ENCODE measurements at places on chromosomes 1 and 21.

DNA sequence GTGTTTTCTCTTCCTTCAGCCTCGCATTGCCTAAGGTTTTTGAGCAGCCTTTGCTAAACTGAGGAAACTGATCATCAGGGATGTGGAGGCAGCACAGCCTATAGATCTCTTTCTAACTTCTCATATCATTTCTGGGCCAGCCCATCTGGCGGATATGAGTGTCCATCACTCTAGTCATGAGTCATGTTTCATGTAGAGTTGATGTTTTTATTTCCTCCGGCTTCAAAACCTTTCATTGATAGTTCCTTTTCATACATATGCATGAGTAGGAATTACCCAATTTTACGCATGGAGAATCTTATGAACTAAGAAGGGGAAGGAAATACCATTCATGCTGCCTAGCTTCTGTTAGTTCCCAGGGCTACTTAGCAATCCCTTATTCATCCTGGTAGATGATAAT lies 66.3 kb downstream of the SPATA46 start:
- no peak for DNase-seq

DNA sequence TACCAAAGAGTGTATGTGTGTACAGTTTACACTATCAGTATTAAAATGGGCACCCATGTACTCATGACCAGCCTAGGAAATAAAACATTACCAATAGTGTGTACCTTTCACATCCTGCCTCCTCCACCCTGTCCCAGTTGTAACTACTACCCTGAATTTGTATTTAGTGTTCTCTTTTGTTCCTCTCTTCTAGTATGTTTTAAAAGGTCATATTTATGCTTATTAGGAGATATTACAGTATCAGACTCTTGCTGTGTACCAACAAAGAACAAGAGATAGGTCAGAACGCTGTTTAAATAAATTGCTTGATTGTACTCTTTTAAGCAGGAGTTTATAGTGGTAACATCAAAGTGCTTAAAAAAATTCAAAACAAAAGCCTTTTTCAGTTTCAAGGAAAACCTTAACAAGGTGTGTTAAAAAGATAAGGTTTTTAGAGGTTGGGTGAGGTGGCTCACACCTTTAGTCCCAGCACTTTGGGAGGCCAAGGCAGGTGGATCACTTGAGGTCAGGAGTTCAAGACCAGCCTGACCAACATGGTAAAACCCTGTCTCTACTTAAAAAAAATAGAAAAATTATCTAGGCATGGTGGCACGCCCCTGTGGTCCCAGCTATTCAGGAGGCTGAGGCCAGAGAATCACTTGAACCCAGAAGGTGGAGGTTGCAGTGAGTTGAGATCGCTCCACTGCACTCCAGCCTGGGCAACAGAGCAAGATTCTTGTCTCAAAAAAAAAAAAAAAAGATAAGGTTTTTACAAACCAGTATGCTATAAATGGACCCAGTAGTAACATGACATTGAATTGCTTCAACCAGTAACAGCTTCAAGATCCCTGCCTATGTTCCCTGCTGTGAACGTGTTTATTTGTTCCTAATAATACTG lies 35.9 kb downstream of the MPZL1 start:
- peak; percentile 38 for DNase-seq

GRCh38 chr1:170354246-170354645 lies 177.7 kb upstream of the GORAB start:
- DNase-seq = no peak

- DNase-seq = no peak
These were observed 14.6 kb upstream of the AHDC1 start for GRCh38 chr1:27618341-27619082.

- peak; percentile 48 for DNase-seq
These were observed 76.6 kb downstream of the NDUFS5 start for GRCh38 chr1:39102537-39103327.

GRCh38 chr1:199463521-199464127 lies 563.9 kb upstream of the NR5A2 start:
- peak; percentile 31 for DNase-seq

DNA sequence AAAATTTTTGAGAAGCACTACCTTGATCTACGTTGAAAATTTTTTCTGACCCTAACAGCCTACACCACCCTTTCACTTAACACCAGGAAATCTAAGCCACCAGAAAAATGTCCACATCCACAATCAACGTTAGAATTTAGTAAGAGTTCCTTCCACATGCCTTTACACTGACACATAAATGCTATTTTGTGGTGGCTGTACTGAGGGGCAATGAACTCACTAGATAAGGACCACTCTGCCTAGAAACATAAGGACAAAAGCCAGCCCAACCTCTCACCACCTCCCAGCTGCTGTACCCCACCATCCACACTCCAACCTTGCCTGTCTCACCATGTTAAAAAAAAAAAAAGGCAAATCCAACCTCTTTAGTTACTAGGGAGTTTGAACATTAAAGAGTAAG lies 29.8 kb downstream of the PARP1 start:
- DNase-seq = no peak

GRCh38 chr1:151047591-151047924 lies at the start of gene C1orf56:
TSS of gene C1orf56 (plus strand) at chr1:151047751. CDS start at chr1:151047848, 97 bp downstream.
- DNase-seq = peak; percentile 86

DNA sequence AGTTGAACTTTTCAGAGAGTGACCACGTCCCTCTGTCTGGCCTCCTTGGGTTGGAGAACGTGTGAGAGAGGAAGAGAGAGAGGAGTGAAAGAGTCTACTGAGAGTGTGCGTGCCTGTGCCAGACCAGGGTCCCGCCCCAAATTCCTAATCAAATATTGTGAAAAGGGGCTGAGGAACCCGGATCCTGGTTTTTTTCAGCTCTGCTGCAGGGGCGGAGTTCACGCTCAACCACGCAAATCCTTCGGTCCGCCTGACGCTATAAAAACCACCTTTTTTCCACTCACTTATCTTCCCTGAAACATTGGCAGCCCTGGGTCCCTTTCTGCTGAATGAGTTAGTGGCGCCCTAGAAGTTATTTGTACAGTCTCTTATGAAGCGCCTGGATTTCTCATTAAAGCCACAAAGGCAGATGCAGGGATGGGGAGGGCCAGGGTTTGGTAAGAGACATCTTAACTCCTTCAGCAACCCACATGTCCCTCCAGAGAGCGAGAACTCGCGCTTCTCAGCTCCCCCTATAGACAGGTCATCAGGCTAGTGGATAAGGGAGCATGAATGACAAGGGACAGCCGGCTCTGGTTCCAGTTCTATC lies at the start of gene FMOD:
Gene FMOD, minus strand, starts transcription at position 86 of the 589 bp plus-strand sequence. CDS start 2,852 bp downstream, outside the sequence.
- peak; percentile 59 for DNase-seq

Measured in NCI-H146 (cell line).